Astrocyte (in vitro differentiated cells and primary cell): ENCODE measurements at places on chromosomes 5 and 9. TPM values are rescaled to one million over a fixed set of nuclear protein-coding genes. Genes with fewer than 3 reads are reported as not detected.

CDC14B gene
- 21.0 and 22.5 TPM in 2 replicates for total RNA-seq

PTGES gene
- 1.2 and 2.5 TPM in 2 replicates for total RNA-seq

MYMK gene
- not detected in 2 replicates for total RNA-seq

DNAH5 gene
- total RNA-seq: 3.2 and 3.4 TPM in 2 replicates

ZBED3 gene
- 6.0 and 7.9 TPM in 2 replicates for total RNA-seq

CARTPT gene
- total RNA-seq: not detected in 2 replicates

PIGO gene
- 19.7 and 20.8 TPM in 2 replicates for total RNA-seq

GDA gene
- total RNA-seq: not detected in 2 replicates

IRX2 gene
- 6.7 and 7.0 TPM in 2 replicates for total RNA-seq

IL3 gene
- total RNA-seq: not detected in 2 replicates

PCDHGA3 gene
- total RNA-seq: 0.14 and 0.17 TPM in 2 replicates

FKTN gene
- total RNA-seq: 17.5 and 21.1 TPM in 2 replicates

HRH2 gene
- total RNA-seq: 1.7 and 1.9 TPM in 2 replicates

PCDHGB1 gene
- 1.0 and 1.5 TPM in 2 replicates for total RNA-seq

TMEM161B gene
- 10.8 and 11.5 TPM in 2 replicates for total RNA-seq

FAM120AOS gene
- total RNA-seq: 29.6 and 29.7 TPM in 2 replicates

LCN1 gene
- total RNA-seq: not detected in 2 replicates

NUTM2G gene
- not detected in 2 replicates for total RNA-seq

IL5 gene
- total RNA-seq: not detected in 2 replicates

ANKRD18A gene
- total RNA-seq: 4.0 and 11.7 TPM in 2 replicates
